ENCODE measurements at places on chromosomes 11 and 22.
A peak's percentile ranks its signal among the peaks of the same experiment; 100 is the strongest.

GRCh38 chr11:74388678-74389327, 9.4 kb downstream of the PGM2L1 start:
- DNase-seq = no peak

DNA sequence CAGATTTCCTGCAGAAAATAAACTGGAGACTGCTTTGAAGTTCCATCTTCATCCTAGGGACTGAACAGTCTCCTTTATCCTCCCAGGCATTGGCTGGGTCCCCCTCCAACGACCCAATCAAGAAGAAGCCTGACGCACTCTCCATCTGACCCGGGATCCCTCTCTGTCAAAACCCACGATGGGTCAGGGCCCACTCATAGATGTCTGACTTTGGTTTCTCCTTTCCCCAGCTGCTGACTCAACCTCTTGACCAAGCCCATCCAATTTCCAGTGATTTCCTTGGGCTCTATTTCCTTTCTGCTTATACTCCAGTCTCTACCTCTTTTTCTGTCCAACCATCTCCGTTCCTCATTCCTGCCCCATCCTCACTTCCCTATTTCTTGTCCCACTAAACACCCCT, 189.7 kb downstream of the MIAT start:
- no peak for DNase-seq

- peak; percentile 46 for DNase-seq
Measured at GRCh38 chr22:44042249-44043218, 18.4 kb downstream of the PARVB start.

DNA sequence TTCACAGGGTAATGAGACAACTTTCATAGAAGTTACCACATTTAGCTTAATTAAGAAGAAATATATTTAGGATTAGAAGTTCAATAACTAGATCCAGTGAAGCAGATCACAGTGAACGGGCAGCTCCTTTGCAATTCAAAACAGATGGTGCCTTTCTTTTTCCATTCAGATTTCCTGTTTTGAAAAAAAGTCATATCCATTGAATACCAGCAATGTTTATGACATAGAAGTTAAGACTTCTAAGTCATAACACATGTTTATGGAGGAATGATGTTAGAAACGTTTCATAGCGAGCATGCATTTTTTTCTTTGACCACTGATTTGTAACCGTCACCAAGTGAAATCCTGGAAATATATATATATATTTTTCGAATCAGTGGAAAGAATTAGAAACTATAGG, 24.7 kb downstream of the LUZP2 start:
- no peak for DNase-seq

- DNase-seq = no peak
Measured at GRCh38 chr11:13216019-13216710, 61.4 kb upstream of the BMAL1 start.

DNA sequence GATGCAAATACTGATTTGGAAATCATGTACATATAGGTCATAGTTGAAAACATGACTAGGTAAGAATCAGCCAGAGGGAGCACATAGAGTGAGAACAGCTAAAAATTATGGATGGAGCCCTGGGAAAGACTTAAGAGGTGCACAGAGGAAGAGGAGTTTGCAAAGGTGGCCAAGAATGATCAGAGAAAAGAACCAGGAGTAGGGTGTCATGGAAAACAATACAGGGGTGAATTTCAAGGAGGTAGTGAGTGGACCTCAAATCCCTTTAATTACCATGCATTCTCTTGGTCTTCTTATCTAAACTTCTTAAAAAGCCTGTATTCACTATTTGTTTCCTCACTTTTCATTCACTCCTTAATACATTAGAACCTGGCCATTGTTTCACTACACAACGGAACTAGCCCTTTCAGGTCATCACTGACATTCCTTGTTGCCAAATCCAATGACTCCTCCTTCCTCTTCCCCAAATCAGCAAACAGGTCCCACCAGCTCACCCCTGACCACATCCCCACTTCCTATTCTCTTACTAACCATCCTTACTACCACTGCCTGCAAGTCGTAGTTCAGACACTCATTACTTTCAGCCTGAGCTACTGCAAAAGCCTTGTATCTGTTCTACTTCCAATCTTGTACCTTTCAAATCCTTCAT, 22.6 kb downstream of the BUD13 start:
- DNase-seq = no peak

DNA sequence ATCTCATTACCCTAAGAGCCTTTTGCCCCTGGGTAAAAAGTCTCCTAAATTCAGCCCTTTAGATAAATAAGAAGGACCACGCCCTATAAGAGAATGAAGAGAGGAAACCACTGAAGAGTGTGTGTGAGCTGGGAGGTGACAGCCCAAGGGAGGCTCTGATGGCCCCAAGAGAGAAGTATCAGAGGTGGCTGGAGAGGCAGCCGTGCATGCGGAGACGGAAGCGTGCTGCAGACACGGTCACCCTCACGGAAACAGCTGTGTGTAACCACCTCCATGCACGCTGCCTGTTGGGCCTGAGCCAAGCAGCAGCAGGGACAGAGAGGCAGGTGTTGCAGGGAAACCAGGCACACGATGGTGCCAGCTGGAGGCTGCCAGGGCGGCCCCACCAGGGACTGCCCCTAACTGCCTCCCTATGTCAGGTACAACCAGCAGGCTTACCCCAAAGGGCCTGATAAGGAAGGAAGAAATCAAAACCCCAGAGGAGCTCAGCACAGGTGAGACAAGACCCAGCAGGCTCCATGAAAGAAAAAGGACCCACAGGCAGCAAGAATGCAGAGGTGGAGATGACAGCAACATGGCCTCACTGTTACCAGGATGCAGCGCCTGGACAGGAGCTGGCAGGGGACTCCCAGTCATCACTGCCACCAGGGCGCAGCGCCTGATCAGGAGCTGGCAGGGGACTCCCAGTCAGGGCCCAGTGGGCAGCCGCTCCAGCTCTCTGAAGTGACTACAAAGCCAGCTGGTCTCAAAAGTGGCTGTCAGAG, 7.8 kb downstream of the LARGE2 start:
- DNase-seq = peak; percentile 90

GRCh38 chr11:1826552-1827094, 8.2 kb upstream of the SYT8 start:
- peak; percentile 45 for DNase-seq

- DNase-seq = no peak
Measured at GRCh38 chr11:111631024-111631665, 28.9 kb downstream of the SIK2 start.

DNA sequence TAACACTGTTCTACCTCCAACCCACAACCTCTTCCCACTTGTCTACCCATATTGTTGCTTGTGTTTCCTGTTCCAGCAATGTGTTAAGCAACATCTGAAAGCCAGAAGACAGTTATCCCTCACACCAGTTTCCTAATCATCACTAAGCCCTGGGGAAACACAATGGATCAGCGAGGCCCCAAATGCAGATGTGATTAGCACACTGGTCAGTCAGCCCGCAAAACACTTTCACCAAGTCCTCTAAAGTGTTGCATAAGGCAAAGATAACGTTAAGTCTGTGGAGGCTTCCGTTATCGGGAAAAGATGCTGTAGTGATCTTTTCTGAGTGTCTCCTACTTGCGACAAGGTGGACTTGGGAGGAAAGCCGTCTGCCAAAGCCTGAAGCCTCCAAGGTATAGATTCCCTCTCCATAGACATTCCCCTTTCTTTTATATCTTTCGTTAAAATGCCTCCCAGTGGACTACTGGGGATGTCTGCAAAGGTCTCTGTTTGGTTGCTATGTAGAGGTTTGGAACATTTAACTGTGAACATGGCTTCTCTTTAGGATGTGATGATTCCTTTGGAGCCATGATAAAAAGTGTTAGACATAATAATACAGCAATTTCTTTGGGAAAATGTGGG, at the start of gene MS4A3:
Gene MS4A3, plus strand, starts transcription at position 317 of the 621 bp plus-strand sequence. CDS start 4,496 bp downstream, outside the sequence.
- no peak for DNase-seq

DNA sequence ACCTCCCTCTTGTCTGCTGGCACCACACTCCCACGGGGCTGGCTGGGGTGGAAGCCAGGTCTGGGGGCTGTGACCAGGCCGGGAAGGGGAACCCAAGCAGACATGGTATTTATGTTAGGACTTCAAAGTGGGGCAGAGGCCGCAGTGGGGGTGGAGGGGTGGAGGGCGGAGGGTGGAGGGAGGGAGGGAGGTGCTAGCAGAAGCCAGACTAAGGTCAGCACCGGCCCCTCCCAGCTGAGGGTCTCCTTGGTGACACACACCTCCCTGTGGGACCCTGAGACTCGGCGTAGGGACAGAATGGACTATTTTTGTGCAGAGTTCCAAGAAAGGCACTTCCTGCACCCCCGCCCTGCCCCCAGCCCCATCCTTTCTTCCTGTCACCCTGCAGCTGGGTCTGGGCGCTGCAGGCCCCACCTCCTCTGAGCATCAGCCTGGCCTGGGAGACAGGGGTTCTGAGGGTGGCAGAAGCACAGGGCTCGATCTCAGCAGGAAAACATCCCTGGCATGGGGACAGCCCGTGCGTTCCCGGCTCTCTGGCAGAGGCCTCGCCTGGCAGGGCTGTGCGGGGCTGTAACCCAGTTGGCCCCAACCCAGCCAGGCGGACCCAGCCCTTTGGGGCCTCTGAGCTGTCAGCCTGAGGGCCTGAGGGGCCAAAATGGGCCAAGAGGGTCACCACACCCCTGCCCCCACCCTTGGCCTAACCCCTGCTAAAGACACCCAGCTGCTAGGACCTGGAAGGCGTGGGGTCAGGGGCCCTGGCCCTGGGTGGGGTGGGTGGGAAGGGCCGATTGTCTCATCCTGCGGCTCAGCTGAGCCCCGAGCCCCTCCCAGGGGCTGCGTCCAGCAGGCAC, 9.6 kb upstream of the CD248 start:
- no peak for DNase-seq

DNA sequence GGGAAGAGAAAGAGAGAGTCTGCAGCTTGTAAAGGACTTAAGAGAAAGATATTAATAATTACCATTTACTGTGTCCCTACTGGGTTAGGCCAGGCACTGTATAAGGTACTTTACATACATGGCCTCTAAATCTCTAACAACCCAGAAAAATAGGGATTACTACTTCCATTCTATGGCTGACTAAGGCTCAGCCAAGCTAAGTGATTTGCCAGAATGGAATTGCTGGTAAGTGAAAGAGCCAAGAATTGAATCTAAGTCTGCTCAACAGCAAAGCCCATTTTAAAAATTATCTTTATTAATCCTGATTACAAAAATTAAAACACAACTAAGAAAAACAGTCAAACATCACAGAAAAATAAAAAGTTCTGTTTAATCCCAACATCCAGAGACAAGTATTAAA, 21.4 kb downstream of the XRRA1 start:
- DNase-seq = no peak

GRCh38 chr11:370070-370941, 1.0 kb downstream of the B4GALNT4 start:
- peak; percentile 37 for DNase-seq

DNA sequence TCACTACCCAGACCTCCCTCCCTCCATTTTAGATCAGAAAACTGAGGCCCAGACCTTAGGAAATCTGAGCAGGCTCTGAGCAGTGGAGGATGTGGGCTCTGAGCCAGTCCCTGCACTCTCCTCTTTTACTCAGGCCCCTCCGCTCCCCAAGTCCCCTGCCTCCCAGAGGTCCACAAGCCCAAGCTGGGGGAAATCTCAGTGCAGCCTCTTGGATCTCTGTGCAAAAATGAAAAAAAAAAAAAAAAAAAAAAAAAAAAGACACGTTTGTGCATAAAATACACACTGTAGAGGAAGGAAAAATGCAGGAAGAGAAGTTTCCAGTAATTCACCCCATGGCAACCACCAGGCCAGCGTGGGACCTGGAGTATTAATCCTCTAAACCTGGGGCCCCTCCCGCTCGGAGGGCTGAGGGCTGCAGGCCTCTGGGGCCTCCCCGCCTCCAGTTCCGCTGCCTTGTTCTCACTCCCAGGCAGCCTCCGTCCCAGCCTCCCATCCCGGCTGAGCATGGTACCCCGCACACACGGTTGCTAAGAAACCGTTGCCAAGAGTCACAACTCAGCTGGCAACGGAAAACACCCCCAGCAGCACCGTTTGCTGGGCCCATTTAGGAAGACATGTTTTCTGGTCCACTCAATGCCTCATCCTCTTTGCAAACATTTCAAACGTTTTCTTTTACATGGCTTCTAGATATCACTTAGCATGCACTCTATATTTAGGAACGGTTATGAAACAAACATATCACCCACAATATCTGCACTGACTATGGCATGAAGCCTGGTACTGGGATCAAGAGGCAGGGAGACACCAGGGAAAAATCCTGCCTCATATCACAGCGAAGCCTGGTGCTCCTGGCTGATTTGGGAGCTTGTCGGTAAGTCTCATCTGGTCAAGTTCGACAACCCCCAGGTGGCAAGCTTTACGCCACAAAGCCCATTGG, 227.5 kb downstream of the CTTN start:
- no peak for DNase-seq

GRCh38 chr11:111443640-111444039, 64.6 kb upstream of the POU2AF1 start:
- no peak for DNase-seq

DNA sequence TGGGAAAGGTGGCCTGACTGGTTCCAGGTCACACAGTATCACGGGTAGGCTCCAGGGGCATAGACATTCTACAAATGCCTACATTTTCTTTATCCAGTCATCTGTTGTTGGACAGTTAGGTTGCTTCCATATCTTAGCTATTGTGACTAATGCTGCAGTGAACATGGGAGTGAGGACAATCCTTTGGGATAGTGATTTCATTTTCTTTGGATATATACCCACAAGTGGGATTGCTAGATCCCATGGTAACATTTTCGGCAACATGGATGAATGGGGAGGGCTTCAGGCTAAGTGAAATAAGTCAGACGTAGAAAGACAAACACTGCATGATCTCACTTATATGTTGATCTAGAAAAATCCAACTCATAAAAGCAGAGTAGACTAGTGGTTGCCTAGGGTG, 744.3 kb downstream of the NTM start:
- DNase-seq = no peak

- no peak for DNase-seq
Measured at GRCh38 chr11:128632141-128632791, 44.9 kb upstream of the ETS1 start.

DNA sequence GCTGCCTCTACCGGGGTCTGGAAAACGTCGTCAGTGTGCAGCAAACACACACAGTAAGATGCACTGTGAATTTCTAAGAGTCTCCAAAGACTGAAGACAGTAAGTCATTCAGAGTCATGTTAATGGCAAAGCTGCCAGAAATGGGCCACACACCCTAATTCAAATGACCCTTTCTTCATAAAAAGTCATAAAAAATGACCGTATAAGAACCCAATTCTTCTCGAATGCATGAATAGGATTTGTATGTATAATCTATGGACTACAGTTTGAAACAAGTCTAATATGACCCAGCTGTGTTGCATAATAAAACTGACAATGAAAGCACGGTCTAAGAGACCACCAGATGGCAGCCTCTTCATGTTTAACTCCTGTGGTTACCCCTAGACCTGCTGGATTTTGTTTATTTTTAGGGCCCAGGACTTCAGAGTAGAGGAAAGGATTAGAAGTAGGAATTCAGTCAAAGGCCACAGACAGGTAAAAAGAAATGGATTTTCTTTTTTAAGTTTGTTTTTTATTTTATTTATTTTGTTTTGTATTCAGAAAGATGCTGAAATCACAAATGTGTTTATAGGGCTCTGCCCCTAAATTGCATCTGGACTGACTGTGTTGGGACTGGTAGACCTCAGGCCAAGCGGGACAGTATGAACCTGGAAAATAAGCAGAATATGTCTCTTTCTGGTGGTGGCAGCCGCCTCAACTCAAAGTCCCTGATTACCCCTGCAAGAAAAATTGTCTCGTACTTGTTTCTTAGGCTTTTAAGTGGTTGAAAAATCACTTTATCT, 32.1 kb upstream of the SLC5A12 start:
- no peak for DNase-seq
